ENCODE measurements at places on chromosomes 7 and 10.
A peak's percentile ranks its signal among the peaks of the same experiment; 100 is the strongest.

DNA sequence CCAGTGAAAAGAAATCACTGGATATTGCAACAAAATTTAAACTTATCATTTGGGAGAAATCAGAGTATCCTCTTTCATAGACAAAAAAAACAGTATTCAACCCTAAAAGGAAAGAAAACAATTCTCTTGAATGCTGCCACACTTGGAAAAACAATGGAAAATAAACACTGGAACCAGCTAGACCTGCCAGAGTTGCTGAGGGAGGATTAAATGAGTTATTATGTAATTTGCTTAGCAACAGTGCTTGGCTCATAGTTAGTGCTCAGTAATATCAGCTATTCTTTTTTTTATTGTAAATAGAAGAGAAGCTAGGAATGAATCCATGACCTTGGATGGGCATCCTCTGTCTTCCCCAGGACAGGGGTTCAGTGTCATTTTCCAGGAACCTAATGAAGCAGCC is 11.0 kb upstream of the ZNF273 start:
- DNase-seq, result no peak

DNA sequence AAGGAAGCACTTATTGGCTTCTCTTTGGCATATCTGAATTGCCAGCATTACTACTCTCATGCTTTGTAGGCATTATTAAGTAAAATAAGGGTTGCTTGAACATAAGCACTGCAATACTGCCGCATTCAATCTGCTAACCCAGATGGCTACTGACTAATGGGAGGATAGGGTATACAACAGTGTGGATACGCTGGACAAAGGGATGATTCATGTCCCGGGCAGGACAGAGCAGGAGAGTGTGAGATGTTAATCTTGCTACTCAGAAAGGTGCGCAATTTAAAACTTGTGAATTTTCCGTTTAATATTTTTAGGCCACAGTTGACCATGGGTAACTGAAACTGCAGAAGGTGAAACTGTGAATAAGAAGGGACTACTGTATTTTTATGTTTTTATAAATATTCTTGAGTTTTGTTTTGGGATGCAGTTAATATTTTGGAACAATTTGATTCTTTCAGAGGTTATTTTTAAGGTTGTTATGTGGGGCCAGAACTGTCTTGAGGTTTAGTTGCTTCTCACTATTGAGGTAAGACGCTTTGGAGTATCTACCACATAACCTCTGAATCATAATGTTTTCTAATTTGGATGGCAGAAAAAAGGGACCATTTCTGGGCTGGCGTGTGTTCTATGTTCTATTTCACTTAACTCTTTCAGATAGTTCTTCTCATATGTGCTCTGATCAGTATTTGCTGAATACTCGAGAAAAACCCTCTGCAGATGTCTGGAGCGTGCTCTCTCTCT is 75.7 kb upstream of the SYPL1 start:
- DNase-seq, result no peak

- DNase-seq, result no peak
Observed at GRCh38 chr10:78483641-78484040, 450.0 kb downstream of the RPS24 start.

DNA sequence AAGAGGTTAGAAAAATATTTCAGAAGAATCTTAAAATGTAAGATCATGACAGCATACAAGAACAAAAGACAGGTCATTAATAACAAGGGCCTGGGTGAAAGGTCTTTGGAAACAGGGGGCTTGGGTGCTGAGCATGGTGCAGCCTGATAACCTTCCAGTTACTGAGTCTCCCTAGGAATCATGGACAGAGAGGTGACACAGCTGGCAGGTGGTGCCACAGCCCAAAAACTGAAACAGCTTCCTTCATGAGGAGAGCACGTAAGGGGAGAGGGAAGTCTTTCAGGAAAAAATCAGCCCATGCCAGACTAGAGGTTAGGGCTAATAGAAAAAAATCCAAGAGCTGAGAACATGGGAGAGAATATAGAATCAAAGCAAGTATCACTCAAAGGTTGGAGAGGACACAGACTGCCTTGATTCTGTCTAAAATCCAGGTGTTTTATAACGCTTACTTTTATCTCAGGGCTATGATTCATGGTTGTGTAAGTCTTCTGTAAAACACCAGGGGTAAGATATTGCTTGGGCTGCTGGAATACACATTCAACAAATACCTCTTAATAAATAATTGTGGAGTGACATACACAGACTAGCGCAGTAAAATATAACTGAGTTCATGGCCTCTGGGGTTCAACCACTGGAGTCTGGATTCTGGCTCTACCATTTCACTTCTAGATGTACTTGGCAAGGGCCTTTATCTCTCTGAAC is 88.1 kb downstream of the SEMA3C start:
- DNase-seq, result no peak

DNA sequence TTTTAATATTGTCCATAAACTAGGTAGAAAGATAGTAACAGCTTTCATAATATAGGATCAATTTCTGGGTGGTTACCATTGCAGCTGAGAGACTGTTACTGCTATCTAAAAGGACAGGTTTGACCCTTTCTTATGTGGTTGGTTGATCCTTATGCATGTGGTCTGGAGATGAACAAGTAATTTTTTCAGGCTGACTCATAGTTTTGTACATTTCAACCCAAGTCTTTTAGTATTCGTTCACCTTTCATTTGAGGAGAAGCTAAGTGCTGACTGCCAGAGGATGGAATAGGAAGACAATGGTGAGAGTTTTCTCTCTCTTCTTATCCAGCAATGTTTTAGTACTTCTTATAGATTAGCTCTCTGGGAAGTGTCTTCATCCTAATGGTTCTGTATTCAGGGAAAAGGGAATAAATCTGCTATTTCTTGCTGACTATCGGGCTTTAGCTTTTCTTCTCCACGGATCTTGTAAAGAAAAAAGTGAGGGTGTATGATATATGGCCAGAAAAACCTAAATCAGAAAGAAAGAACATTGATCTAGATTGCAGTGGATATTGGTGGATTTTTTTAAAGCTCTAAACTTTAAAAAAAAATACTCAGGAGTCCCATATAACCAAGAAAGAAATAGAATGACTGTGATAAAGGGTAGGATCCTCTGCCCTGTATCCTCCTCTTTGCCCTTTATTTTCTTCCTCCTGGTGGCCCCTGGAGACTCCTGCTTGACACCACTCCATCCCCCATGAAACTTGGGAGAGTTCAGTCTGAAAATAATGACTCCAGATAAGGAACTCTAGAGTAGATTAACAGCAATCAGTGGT is 88.0 kb downstream of the CPED1 start:
- no peak for DNase-seq

DNA sequence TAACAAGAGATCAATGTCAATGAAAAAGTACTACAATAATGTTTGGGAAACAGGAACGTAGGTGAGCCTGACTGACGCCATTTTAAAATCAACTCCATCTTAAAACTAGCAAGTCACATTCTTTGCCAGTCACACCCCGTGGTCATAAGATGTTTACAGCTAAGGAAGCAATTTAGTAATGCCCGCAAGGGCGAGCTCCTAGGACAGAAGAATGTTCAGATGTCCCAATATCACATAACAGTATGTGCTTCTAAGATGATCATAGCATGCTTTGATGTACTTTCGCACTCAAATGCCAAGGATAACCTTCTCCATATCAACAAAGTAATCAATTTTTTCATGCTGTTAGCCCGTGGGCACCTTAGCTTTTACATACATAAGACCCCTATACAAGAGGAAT is 113.8 kb upstream of the EGFR start:
- DNase-seq, result no peak

DNA sequence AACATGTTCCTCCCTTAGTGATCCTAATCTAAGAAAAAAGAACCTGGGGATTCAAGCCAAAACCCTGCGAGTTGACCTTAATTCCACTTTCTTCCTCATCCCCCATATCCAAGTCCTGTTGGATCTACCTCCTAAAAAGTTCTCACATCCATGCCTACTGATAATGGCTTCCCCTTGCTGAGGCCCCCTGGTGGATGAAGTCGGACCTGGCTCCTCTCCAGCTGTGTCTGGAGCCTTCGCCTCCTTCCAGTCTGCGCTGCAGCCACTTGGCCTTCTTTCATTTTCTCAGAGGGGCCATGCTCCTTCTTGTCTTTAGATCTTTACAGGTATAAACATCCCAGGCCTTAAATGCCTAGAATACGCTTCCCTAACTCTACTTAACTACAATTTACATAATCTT is 8.1 kb downstream of the PDE1C start:
- DNase-seq, result peak; percentile 75

DNA sequence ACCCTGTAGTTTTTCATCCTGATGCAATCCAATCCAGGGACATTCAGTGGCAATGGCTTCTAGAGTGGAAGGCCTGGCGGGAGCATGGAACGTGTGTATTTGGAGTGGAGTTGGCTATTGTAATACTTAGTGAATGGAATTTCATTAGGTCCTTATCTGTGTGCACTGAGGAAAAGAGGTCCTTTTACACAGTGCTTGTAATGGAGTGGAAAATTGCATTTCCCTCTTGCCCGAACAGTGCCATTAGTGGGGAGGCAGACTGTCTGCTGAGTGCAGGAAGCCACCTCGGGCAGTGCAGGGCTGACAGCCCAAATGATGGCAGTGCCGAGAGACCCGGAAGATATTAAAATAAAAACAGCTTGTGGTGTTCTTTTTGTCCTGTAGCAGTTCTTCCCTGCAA is 786.6 kb downstream of the LRMDA start:
- DNase-seq, result no peak

DNA sequence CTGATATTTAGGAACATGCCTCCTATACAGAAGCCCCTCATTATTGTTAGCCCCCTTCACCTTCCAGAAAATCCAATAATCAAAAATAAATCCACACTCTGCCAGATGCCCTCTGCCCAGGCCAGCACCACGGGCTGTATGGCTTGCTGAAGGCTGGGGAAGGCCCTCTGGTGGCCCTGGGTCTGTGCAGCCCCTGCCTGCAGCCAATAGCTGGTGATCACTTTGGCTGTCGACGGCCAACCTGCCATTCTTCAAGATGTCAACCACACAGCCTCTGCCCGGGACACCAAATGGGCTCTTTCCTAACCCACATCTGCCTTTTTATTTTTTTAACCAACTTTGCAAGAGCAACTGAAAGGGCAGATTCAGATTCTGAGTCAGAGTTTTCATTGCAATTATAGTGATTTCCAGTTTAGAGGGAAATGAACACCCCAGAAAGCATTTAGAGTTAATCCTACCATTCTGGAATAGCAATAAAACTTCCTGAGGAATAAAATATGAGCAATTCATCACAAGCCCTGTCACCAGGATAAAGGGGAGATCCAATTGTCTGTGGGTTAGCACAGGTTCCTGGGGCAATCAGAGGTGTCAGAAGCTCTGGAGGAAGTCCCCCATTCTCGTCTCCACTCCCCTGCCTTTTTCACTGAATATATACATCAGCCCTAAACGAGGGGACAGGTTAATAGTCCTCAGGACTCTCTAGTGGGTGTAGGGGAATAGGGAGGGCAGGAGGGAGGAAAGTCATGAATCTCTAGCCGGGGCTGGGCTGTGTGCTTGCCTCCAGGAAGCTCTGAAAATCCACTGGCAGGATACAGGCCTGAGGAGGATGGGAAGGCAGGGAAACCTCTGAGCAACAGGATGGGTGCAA is 211.3 kb downstream of the GRID1 start:
- DNase-seq, result no peak

DNA sequence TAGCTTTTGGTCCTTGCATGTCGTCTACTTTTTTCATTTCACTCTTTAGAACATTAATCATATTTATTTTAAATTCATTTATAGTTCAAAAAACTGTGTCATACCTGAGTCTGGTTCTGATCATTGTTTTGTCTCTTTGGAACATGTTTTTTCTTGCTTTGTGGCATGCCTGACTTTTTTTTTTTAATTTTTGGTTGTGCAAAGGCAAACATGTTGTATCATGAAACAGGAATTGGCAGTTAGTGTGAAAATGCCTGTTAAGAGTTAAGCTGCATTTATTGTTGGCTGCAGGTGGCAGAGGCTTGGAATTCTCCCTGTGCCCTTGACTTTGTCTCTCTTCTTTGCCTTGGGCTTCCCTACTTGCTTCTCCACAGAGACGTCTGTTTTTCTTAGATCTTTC is 525.0 kb upstream of the ADARB2 start:
- DNase-seq, result no peak
